ENCODE measurements at places on chromosomes 6 and 20.

- no peak for DNase-seq
These were observed 107.4 kb downstream of the SAMD5 start for GRCh38 chr6:147615659-147616456.

- no peak for DNase-seq
These were observed 22.7 kb upstream of the PRDM1 start for GRCh38 chr6:106063448-106063850.

DNA sequence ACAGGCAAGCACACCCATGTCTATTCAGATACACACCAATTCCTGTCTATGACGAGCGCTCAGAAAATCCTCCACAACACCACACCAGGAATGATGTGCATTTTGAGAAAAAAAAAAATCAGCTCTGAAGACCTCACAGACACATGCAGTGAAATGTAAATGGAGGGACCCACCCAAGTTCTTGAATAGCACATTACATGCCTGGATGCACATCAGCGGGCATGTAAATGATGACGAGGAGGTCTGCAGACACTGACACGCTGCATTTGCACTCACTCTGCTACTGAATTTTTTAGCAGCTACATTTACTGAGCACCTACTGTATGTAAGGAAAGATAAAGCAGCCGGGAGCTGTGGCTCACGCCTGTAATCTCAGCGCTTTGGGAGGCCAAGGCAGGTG, 14.7 kb downstream of the NRSN2 start:
- no peak for DNase-seq

GRCh38 chr6:150900049-150900448, 34.5 kb downstream of the MTHFD1L start:
- no peak for DNase-seq

DNA sequence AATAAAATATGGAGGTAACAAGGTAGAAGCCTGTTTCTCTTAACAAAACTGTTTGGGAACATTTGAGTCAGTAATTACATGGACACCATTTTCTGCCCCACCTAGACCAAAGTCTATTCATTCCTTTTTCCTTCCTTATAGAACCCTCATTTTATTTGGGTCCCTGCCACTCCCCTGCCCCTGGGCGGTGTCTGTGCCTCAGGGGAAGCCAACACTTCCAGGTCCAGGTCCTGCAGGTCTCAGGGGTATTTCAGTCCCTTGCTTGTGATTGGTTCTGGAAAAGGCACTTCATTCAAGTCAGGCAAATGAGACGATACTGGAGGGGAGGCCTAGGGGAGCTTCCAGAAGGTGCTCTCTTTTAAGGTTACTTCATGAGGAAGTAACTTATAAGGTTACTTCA, 42.3 kb downstream of the SLC35D3 start:
- DNase-seq: no peak

- DNase-seq: no peak
These were observed 477 bp upstream of the ITPA start for GRCh38 chr20:3208786-3209256.

DNA sequence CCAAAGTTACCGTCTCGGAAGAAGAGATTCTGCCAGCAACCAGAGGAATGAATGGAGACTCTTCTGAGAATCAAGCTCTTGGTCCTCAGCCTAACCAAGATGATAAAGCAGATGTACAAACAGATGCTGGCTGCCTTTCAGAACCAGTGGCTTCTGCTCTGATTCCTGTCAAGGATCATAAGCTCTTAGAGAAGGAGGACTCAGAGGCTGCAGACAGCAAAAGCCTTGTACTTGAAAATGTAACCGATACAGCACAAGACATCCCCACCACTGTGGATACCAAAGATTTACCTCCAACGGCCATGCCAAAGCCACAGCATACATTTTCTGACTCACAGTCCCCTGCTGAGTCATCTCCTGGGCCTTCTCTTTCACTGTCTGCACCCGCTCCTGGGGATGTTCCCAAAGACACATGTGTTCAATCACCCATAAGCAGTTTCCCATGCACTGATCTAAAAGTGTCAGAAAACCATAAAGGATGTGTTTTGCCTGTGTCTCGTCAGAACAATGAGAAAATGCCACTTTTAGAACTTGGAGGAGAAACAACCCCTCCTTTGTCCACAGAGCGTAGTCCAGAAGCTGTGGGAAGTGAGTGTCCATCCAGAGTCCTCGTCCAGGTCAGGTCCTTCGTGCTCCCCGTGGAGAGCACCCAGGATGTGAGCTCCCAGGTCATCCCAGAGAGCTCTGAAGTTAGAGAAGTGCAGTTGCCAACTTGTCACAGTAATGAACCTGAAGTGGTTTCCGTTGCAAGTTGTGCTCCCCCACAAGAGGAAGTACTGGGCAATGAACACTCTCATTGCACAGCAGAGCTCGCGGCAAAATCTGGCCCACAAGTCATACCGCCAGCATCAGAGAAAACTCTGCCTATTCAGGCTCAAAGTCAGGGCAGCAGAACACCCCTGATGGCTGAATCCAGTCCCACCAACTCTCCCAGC, 109.6 kb downstream of the RTN4IP1 start:
- peak; percentile 67 for DNase-seq
